H9 (cell line): ENCODE measurements at places on chromosomes 2 and 18. TPM values are rescaled to one million over a fixed set of nuclear protein-coding genes. Genes with fewer than 3 reads are reported as not detected.

ACMSD gene
- not detected in 2 replicates for total RNA-seq

ITSN2 gene
- total RNA-seq: 17.0 and 17.1 TPM in 2 replicates

WDPCP gene
- total RNA-seq: 17.4 and 22.4 TPM in 2 replicates

GAD1 gene
- total RNA-seq: 1.8 TPM in 2 replicates

DNA sequence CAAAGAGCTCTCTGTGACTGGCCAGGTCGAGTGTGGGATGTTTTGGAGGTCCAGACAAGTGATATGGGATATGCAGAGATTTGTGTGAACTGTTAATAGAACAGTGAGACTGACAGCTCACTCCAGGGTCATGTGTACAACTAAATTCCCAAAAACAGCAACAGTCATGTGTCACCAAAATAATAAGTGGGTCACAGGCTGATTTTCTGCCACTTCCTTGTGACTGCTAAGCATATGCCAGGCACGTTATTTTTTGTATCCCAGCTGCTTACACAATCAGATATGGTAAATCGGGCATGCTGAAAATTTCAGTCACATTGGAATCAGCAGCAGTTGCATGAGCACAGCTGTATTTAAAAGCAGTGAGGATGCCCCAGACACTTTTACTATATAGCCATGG lies 198.7 kb downstream of the PTGR3 start:
- no peak for DNase-seq

DNA sequence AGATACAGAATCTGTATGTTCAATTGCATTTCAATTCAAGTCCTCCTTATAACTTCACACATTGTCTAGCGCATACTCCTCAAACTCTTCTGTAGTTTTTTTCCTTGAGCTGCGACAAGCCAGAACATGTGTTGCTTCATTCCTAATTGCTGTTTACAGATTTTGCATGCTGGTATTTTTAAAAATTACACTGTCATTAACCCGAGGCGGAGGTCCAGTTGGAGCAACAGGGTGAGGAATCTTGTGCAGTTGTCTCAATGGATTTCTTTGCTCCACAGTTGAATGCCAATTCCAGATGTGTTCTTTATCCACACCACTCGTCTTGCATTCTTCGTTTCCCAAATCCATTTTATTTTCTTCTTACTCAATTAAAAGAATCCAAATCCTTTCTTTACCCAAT lies 16.4 kb upstream of the SERPINB13 start:
- DNase-seq: no peak

DNA sequence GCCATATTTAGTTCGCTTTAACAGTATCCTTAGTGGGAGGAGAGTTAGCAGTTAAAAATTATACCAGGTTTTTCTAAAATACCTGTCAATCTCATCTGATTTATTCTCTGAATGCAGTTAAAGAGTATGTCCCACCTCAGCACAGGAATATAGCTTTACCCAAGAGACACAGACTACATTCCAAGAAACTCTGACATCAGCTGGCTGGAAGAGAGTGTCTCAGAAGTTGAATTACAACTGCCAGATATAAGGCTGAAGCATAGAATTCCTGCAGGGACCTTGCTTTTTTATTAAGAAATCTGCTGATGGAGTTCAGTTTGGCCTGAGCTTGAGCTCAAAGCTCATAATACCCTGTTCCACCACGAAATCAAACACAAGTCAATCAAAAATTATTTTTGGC lies 25.4 kb upstream of the CNTNAP5 start:
- no peak for DNase-seq

DNA sequence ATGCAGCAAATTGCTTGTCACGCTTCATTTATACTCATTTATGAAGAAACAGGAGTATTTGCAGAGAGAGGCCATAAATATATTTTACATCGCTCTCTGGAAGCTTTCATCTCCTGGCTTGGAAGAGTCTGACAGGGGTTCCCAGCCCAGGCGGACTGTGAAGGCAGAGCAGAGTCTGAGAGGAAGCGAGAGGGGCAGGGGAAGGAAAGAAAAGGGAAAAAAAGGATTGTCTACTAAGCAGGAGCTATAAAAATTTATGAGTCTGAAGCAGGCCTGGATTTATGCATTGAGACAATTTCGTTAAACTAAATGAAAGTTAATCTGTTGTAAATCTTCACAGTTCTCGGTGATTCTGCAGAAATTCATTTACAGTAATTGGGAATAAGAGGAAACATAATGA lies 143.9 kb upstream of the GYPC start:
- DNase-seq: no peak

DNA sequence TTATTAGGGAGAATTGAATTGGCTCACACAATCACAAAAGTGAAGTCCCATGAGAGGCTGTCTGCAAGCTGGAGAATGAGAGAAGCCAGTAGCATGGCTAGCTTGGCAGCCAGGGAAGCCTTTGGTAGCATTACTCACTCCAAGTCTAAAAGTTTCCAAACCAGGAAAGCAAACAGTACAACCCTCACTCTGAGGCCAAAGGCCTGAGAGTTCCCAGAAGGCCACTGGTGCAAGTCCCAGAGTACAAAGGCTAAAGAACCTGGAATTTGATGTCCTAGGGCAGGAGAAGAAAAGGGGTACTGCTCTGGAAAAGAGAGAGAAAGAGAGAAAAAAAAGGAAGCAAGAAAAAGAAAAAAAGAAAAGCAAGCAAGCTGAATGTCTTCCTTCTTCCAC lies 318.2 kb downstream of the RND3 start:
- DNase-seq: no peak

DNA sequence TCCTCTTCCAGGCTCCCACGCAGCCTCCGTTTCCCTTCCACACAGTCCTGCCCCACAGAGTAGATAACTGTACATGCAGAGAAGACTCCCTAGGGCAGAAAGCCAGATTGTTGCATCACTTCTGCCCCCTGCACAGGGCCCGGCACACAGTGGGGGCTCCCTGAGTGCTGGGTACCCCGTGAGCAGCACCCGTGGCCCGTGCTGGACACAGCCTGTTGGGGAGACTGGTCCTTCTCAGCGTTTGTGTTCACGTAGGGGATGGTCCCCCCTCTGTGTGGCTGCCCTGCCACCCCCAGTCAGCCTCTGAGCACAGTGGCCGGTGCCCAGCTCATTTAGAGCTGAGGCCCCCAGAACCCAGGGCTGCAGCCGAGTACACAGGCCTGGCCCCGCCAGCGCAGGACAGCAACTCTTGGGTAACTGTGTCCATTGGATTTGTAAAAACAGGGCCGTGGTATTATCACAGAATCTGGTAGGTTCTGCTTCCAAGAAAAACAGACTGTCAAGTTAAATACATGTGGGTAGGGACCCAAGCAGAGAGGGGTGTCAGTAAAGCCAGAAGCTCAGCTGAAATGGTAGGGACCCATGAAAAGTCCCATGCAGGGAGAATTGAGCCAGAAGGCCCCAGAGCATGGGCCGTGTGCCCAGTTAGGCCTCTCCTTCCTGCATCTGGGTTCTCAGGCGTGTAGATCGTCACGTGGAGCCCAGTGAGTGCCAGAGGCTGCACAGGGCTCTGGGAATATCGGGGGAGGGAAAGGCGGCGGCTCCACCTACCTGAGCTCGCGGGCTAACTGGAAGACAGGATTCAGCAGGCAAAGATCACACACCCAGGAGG lies 257.3 kb downstream of the ATAD2B start:
- DNase-seq: no peak

DNA sequence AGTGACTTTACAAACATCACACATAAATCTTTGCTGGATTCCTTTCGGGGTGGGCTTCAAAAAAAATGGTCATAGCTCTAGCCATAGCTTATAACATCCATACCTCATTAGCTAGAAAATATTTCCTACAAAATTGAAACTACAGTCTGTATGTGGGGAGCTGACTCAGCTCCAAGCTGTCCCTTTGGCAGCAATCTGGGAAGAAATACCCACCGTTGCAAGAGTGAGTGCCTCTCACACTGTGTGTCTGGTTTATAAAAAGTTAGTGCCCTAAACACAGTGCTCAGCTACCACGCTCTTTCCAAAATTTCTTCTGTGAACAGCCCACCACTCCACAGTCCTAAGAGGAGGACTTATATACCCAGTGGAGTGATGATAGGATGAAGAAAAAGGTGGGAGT lies 170.1 kb downstream of the RBM43 start:
- DNase-seq: no peak

DNA sequence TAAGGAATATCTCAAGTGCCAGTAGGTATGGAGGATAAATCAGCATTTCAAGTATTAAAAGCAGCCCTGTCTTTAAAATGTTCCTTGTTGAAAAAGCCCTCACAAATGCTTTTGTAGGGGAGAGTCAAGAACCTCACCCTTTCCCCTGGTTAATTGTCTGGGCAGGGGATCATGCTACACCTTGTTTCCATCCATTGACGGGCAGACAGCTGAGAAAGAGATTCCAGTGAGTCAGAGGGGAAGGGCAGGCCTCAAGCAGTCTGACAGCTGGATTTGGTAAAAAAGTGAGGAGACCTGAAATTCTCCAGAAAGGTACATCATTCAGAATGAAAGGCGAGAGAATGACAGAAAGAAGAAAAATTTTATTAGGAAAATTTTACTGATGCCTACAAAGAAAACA lies 203.2 kb upstream of the CYP26B1 start:
- DNase-seq: no peak

DNA sequence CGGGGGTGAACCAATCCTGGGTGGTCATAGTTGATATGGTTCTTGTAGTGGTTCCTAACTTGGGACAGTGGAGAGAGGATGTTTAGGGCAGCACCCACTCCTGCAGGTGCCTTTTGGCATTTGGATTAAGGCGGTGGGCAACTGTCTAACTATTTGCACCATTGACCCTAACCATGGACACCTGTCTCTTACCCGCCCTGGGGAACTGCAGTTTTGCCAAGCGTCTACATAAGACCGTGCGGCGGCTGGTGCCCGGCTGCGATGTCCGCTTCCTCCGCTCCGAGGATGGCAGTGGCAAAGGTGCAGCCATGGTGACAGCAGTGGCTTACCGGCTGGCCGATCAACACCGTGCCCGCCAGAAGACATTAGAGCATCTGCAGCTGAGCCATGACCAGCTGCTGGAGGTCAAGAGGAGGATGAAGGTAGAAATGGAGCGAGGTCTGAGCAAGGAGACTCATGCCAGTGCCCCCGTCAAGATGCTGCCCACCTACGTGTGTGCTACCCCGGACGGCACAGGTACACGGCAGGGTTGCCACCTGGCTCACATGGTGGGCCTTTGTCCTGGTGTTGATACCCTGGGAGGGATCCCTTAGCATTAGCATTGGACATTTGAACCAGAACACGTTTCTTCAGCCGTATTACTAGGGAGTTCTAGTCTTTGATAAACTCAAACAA lies 46.3 kb downstream of the HK2 start:
- DNase-seq: no peak
